GM23338 (cell line): ENCODE measurements at places on chromosomes 3 and 15. TPM values are rescaled to one million over a fixed set of nuclear protein-coding genes. Genes with fewer than 3 reads are reported as not detected.
A peak's percentile ranks its signal among the peaks of the same experiment; 100 is the strongest.

MIX23 gene
- total RNA-seq: 57.7 and 84.9 TPM in 2 replicates

PAK6 gene
- total RNA-seq: 6.6 and 20.0 TPM in 2 replicates

KCNMB3 gene
- total RNA-seq: 0.58 and 1.3 TPM in 2 replicates

SLC28A2 gene
- total RNA-seq: not detected in 2 replicates

TMEM207 gene
- total RNA-seq: not detected in 2 replicates

GP9 gene
- total RNA-seq: not detected in 2 replicates

MUC20 gene
- total RNA-seq: 0.12 TPM in 1 of 2 replicates, not detected in the other

RASGRP1 gene
- 1.1 and 1.2 TPM in 2 replicates for total RNA-seq

TAGLN3 gene
- total RNA-seq: 6.8 and 8.2 TPM in 2 replicates

DNA sequence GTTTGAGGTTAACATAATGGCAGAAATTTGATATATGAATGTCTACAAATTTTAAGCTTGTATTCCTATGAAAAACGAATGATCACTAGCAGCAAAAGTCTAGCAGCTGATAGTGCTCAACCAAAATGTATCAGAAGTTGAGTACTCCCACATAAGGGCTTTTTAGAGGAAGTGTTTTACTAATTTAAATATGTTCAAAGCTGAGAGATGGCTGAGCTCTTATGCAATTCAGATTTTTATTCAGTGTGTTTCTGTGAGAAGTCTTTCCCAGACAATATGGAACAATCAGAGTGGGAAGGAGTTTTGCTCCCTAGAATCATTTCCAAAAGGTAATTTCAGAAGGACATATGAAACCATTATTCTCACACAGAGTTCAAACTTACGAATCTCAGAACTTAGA lies 327.0 kb downstream of the ZPLD1 start:
- DNase-seq: no peak

- no peak for DNase-seq
Observed at GRCh38 chr3:123410149-123410515, 38.8 kb downstream of the ADCY5 start.

- DNase-seq: no peak
Observed at GRCh38 chr3:73228959-73229358, 167.5 kb downstream of the EBLN2 start.

DNA sequence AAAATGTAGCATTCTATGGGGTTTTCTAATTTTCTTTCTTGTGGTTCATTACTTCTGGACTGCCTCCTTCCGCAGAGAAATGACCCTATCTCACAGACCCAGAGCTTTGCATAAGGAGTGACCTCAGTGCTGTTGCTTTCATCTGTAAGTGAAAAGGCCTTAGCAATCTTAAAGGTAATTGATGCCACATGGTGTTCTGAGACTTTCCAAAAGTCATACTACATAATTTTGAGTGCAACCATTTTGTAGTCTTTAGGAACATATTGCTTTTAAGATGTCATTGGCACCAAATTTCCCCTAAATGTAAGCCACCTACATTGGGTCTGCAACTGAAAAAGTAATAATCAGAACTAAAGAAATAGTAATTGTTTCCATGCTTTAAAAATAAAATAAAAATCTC lies 9.2 kb upstream of the HHLA2 start:
- no peak for DNase-seq

GRCh38 chr15:41513506-41514227 lies at the start of gene LTK:
LTK (minus strand) TSS chr15:41513827; CDS start chr15:41513709, 118 bp downstream.
- peak; percentile 78 for DNase-seq

DNA sequence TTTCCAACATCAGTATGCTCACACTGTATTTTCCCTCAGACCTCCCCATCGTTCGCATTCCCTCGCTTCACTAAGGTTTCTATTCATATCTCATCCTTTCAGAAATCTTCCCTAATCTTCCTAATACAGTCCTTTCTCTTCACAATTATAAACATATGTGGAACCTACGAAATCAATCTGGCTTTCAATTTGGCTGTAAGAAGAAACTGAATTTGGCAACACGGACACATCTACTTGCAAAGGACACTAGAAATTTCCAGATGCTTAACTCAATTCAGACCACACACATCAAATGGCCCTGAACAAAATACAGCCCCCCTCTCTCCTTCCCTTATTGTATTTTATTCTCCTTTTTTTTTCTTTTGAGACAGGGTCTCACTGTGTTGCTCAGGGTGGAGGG lies 39.1 kb upstream of the TM4SF19 start:
- DNase-seq: no peak

DNA sequence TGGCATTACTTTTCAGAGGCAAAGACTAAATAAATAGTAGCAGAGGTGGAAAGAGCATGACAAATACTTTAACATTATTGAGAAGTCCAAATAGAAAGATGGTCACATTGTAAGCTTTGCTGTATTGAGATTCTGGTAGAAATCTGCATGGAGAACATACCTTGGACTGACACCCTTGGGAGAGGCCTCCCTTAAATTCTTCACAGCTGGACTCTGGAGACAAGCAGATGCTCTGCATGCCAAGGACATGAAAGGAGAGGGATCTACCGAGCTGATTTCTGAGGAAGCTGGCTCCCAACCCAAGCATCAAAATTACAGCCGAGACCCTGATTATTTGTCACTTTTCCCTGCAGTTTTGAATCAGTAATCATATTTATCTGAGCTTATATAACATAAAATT lies 212.5 kb upstream of the COL8A1 start:
- no peak for DNase-seq

DNA sequence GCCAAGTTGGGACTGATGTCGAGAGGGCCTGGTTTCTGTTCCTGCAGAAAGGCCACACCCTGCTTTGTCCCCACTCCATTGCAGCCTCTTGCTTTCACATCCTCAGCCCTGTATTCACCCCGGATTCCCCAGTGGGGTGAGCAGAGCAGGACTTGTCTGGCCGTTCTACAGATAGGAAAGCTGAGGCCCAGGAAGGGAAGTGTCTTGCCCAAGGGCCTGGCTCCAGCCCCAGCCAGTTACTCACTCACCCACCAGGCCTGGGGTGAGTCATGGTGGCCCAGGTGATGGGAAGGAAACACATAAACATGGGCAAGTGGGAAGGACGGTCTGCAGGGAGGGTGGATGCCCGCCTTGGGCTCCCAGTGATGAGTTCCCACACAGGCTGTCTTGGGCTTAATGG lies 6.1 kb upstream of the DUSP7 start:
- DNase-seq: no peak

- DNase-seq: no peak
Observed at GRCh38 chr15:80177156-80177555, 24.4 kb downstream of the FAH start.

GRCh38 chr3:170697131-170697530 lies 111.3 kb upstream of the SLC7A14 start:
- no peak for DNase-seq

DNA sequence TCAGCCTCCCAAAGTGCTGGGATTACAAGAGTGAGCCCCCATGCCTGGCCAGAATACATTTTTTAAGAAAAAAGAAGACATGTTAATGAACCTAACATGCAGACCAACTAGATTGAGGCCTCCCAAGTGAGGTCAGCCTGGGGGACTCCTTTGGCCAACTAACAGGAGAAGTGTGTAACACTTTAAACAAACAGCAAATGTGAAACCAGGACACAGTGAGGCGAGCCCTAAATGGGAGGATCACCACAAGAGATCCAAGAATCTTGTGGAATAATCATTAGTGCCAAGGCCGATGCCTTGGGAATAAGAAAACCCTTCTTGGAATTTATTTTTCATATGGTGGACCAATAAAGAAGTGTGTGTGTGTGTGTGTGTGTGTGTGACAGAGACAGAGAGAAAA lies 73.9 kb downstream of the ATP10A start:
- DNase-seq: no peak

DNA sequence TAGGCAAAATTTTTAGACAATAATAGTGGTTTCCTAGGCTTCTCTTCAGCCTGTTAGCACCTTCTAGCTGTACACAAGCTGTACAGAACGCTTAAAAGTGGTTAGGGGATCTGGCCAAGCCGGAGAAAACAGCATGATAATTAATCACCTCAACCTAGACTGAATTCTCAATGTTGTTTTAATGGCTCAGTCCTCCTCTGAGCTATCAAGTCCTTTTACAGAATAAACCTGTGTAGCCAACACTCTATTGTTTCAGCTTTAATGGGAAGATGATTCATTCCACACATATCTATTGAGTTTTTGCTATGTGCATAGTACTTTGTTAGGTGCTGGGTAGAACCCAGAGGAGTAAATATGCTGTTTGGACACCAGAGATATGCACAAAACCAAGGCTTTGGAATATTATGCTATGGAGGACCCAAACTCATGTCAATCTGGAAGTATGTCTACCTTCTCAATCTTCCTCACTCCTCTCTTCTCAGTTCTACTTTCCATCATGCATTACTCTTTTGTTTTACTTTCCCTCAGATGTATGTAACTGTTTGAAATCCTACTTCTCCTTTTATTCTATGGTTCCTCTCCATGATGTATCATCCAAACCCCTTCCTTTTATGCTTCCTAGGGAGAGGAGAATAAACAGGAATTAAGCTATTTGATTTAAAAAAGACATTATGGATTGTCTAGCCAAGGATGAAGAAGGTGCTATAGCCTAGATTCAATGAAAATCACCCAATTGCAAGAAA lies 27.6 kb upstream of the UBE2E2 start:
- DNase-seq: no peak

- no peak for DNase-seq
Observed at GRCh38 chr3:83515123-83515522, 1443.7 kb upstream of the CADM2 start.

DNA sequence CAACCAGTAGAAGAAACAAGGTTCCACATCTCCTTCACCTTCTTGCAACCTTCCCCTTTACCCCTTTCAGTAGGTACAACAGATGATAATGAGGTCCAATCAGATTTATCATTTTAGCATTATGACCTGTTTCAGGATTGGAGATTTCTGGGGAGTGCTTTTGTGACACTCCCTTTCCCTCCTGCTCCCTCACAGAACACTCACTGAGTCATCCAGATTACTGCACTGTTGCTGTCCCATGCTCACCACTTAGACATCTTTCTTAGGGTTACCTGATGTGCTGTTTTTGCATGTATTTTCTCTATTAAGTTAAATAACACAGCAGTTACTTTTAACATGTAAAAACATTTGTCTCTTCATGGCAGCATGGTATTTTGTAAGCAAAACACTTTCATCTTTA lies 118.5 kb downstream of the MFSD1 start:
- no peak for DNase-seq

GRCh38 chr3:38620236-38620635 lies 29.3 kb downstream of the SCN5A start:
- DNase-seq: no peak

- no peak for DNase-seq
Observed at GRCh38 chr3:112682361-112682760, 41.4 kb upstream of the CCDC80 start.

- no peak for DNase-seq
Observed at GRCh38 chr15:27730868-27731267, 368.2 kb downstream of the OCA2 start.

DNA sequence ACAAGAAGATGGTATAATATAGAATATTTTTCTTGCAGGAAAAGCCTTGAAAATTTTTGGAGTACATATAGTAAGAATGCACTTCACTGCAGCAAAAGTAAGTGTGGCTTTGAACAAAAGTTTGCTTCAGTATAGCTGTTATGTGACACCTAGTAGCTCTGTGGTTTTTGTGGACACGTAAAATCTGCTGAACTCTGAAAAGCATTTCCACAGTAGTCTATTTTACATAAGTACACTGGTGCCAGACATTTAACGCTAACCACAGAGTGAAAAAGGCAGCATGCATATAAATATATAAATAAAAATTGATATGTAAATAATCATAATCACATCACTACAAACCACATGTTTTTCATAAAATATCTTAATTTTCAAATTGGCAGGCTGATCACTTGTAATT lies 39.8 kb downstream of the CGGBP1 start:
- no peak for DNase-seq

DNA sequence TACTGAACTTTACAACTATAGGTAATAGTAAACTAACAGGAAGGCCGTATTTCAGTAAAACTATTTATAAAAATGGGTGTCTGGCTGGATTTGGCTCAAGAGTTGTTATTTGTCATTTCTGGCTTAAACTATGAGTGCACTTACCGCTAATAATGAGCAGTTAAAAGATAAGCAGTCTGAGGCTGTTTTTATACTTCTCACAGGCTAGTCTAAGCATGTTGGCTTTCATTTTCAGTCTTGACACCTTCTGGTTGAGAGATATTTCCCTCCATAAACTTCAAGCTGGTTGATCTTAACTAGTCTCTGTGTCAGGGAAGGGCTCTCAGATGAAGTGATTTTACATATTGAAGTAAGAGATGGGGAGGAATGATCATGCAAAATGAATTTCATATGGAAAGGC lies 96.1 kb downstream of the RSRC1 start:
- no peak for DNase-seq

DNA sequence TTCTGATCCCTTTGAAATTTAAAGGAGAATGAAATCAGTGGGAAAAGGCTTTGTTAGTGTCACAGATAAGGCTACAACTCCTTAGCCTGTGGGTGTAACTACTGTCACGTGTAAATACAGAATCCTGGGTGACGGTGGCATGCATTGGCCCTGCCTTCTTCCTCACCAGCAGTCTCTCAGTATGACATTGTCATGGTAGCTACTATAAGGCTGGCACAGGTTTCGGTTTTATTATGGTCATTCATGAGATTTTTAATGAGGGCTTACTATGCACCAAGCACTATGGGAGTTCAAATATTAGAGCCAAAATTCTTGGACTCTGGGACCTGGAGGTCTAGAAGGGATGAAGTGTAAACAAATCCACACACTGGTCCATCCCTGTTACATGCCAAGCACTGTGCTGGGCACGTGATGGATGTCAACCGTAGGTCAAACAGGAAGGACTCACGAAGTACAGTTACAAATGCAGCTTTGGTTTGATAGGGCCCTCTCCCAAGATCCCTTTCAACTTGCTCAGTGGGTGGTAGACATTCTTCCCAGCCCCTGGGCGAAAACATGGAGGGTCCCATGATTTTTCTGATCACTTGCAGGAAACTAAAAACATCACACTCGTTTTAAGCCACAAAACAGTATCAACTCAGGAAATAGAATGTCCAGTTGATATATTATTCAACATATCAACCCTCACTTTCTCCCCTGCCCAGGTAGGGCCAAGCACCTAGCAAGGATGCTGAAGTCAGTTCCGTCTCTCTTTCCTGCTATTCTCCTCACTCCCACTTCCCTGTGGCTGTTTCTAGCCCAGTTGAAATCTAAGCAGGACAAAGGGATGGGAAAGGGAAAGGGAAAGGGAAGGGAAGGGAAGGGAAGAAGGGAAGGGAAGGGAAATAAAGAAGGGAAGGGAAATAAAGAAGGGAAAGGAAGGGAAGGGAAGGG lies 25.3 kb downstream of the BFSP2 start:
- DNase-seq: peak; percentile 16

GRCh38 chr3:59559721-59560435 lies 510.1 kb upstream of the CFAP20DC start:
- no peak for DNase-seq

- DNase-seq: no peak
Observed at GRCh38 chr3:155556531-155556930, 188.3 kb downstream of the PLCH1 start.
